SJCRH30 (cell line): ENCODE measurements at places on chromosomes 3 and 15.
A peak's percentile ranks its signal among the peaks of the same experiment; 100 is the strongest.

GRCh38 chr15:90611157-90611556 is 81.4 kb downstream of the CRTC3 start:
- DNase-seq: no peak

- DNase-seq: peak; percentile 97
These were observed 849 bp upstream of the HDAC11 start for GRCh38 chr3:13479332-13479581.

- DNase-seq: no peak
These were observed 33.0 kb downstream of the NME9 start for GRCh38 chr3:138296639-138297038.

DNA sequence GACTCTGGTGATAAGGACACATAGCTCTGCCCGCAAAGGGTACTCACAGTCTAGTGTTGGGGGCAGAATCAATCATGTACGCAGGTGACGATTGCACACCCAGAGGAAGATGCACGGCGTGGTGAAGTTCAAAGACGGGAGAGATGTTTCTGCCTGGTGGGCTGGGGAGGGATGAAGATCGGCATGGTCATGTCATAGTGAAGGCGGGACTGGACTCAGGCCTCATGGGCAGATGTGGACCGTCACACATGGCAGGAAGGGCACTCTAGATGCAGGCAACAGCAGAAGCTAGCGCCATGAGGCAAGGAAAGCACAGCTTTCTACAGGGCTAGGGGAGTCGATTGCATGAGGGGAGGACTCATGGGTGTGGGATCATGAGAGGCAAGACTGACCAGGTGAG is 240.6 kb downstream of the OPA1 start:
- DNase-seq: no peak

GRCh38 chr3:140914384-140914945 is 27.2 kb upstream of the SLC25A36 start:
- no peak for DNase-seq

DNA sequence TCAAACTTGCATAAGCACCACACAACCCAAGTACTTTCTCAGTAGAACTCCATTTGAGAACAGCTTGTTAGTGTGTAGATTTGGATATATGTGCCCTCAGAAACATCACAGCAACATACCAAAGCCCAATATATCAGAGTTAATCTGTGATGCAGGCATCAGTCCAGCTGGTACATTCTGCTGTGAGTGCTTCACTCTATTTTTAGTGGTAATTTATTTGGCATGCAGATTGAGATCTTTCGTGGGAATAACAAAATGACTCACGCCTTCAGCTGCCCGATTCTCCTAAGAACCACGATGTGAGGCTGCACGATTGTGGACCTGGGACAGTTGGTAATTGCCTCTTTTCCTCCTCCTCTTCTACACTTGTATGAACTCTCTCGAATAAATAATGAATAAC is 730.7 kb downstream of the SQOR start:
- peak; percentile 17 for DNase-seq

DNA sequence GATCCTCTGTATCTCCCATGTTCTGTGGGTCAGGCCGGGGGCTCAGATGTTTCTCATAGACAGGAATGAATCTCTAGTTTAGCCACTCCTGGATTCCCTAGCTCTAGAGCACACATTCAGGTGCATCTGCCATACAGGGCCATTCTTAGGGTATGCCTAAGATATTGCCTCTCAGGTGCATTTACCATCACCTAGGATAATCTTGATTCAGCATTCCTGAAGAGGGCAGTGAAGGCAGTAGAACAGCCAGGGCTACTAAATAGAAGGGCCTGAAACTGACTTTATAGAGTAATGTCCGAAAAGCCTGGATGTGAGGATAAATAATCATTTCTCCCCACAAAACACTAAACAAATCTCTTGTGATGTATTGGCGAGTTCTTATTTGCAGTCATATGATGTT is 882.0 kb downstream of the AGBL1 start:
- DNase-seq: no peak

DNA sequence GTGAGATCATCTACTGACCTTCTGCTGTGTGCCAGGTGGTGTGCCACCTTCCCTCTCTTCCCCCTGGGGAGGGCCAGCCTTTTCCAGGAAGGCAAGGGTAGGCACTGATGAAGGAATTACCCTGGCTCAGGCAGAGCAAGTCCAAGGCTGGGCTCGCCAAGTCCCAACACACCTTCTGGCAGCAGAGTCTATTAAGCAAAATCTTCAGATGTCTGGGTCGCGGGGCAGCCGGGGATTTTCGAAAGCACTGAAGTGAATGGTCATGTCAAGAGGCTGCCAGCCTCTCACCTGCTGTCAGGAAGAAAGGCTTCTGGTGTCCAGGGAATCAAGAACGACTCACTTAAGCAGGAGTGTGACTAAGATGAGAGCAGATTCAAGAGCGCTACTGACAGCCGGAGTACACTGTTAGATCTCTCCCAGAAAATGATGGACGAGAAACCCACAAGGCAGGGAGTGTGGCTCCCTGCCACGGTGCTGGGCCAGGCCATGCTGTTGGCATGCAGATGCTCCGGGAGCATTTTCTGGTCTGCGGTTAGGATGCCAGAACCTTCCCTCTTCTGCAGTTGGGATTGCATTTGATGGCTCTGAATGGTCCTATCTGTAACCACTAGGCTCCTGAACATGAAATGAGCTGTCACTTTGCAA is 479.8 kb downstream of the SHQ1 start:
- no peak for DNase-seq

DNA sequence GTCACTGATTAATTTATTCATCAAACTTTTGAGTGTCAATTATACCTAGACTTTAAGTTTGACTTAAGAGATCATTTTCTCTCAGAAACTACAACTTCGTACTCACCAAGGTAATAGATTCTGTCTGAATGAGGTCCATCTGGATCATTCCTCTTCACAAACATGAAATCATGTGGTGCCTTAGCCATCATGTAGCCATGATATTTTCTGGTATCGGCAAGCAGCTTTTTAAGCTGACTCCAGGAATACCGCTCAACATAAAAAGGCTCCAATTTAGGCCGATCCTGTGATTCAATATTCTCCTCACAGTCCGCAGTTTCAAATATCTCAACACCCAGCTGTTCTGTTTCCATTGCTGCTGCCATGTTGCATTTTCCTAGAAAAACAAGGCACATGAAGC is 5.3 kb downstream of the DPP8 start:
- no peak for DNase-seq

GRCh38 chr3:187022403-187023029 is 92.2 kb downstream of the ST6GAL1 start:
- DNase-seq: no peak

- DNase-seq: no peak
These were observed 136.0 kb upstream of the DAZL start for GRCh38 chr3:16741103-16741758.

DNA sequence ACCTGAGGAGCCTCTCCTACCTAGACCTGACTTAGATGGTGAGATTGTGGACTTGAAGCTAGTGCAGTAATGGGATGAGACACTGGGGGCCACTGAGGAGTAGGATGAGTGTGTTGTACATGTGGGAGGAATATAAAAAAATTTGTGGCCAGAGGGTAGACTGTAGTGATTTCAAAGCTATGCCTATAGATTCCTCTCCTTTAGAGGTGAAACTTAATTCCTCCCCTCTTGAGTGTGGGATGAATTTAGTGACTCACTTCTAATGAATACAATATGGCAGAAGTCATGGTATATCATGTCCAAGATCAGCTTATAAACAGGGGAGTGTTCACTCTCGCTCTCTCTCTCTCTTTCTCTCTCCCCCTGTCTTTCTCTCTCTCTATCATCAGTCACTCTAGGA is 6.7 kb downstream of the ZNF860 start:
- no peak for DNase-seq

DNA sequence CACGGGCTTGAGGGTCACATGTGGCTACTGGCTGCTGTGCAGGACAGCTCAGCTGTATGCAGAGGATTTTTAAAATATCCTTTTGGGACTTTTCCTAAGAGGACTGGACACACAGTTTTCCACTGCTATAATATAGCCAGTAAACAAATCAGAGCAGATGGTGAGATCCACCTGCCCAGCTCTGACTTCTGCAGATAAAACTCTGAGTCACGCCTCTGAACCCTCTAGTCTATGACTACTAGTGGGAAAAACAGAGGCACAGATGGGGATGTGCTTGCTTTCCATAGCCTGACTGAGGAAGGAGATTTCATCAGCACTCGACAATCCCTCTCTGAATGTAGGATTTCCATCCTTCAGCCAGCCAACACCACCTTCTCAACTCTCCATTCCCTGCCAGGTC is 45.1 kb downstream of the COLQ start:
- DNase-seq: no peak

- DNase-seq: no peak
These were observed 64.9 kb upstream of the DCBLD2 start for GRCh38 chr3:98966434-98966833.

DNA sequence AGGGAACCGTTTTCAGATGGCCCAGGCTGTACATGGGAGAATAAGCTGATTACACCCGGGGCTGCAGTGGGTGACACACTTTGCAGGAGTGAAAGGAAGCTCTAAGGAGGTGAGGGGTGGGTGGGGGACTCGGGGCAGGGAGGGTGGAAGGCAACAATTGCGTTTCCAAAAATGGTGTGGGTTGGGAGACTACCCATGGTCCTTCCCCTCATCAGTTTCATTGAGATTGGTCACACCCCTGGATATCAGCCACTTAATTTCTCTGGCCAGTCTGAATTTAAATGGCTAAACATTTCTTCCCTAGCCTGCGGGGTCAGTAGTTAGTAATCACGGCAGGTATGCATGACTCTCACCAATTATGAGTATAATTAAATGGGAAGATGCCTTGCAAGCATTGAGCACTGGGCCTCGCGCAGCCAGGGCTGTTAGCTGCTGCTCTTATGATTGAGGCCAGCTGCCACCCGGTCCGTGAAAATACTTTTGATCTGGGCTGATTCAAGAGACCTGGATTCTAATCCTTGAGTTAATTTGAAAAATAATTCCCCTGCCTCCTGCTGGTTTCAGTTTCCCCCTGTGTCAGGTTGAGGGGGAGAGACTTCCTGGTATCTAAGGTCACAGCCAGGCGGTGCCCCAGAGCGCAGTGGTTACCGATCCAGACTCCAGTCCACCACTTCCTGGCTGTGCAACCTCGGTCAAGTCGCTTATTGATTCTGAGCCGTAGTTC is 23.3 kb downstream of the SLC6A6 start:
- no peak for DNase-seq

- DNase-seq: no peak
These were observed 67.5 kb upstream of the TSEN2 start for GRCh38 chr3:12416731-12417130.

DNA sequence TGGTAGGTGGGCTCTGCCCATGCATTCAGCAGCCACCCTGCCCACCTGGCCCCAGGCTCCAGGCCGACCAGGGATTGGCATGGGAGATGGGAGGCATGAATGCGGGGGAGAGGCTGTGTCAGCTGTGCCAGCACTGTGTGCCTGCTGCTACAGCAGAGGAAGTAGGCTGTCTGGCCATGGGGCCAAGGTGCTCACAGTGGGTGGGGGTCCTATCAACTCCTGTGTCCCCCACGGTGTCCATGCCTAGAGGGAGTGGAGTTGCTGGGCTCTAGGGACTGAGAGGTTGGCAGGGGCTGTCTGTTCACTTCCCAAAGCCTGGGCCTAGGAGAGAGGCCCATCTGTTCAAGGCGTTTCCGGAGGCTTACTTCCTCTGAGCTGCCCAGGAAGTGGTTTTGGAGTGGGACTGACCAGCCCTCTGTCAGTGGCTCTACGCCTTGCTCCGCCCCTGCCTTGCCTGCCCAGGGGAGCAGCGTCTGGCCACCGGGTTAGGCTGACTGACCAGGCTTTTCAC is 5.8 kb downstream of the PRKCD start:
- peak; percentile 84 for DNase-seq
